ENCODE measurements at places on chromosomes 11 and 22. TPM values are rescaled to one million over a fixed set of nuclear protein-coding genes. Genes with fewer than 3 reads are reported as not detected.

The ACR gene
- total RNA-seq, result 0.34 TPM

The TMEM223 gene
- 9.6 TPM for total RNA-seq

The PLAAT5 gene
- total RNA-seq, result not detected

The PIWIL4 gene
- 2.5 TPM for total RNA-seq

The C11orf91 gene
- 0.11 TPM for total RNA-seq

The ART5 gene
- total RNA-seq, result not detected

The SYT7 gene
- 0.22 TPM for total RNA-seq

The P2RY6 gene
- total RNA-seq, result 0.17 TPM

The NXPE2 gene
- total RNA-seq, result not detected

The OR8B3 gene
- total RNA-seq, result not detected

The CBX7 gene
- total RNA-seq, result 5.3 TPM

The APOL4 gene
- total RNA-seq, result 2.7 TPM

The WBP2NL gene
- not detected for total RNA-seq

The ALDH3B1 gene
- total RNA-seq, result 0.52 TPM

The POU2AF3 gene
- total RNA-seq, result not detected

The ENTHD1 gene
- total RNA-seq, result not detected

The PTGDR2 gene
- total RNA-seq, result under 0.01 TPM

Data from dermis lymphatic vessel endothelial cell (primary cell).